Putamen (tissue), 1 donor: ENCODE measurements at places on chromosomes 12 and 14.
A peak's percentile ranks its signal among the peaks of the same experiment; 100 is the strongest.

GRCh38 chr12:96371138-96371789 is 29.0 kb downstream of the CDK17 start:
- DNase-seq, result no peak

- DNase-seq, result no peak
Measured at GRCh38 chr12:12024911-12025682, 45.6 kb upstream of the BCL2L14 start.

- no peak for DNase-seq
Measured at GRCh38 chr14:98226411-98226810, 1045.6 kb downstream of the BCL11B start.

- no peak for DNase-seq
Measured at GRCh38 chr12:2616763-2617162, 178.0 kb upstream of the FKBP4 start.

DNA sequence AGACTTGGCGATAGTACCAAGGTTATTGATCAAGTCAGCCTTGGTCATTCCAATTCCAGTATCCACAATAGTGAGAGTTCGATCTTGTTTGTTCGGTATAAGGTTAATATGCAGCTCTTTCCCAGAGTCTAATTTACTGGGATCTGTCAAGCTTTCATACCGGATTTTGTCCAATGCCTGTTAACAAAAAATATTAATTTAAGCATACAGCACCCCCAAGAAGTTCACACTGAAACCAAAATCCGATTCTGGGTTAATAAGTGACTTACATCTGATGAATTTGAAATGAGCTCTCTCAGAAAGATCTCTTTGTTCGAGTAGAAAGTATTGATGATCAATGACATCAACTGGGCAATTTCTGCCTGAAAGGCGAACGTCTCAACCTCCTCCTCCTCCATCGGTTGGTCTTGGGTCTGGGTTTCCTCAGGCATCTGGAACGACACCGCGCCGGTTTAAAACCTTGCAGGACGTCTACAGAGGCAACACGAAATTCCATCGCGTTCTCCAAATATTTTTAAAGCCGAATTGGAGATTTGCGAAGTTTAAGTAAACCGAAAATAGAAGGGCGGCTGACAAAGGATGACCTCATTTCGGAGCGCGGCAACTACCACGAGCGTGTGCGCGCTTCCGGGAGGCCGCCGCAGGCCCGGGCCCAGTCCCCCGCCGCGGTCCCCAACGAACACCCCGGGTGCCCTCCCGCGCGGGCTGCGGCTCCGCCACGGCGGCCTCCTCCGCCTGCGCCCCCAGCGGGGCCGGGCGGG is 716 bp downstream of the HSP90AA1 start:
- DNase-seq, result peak; percentile 49

- DNase-seq, result no peak
Measured at GRCh38 chr14:69355607-69356281, 42.4 kb downstream of the ERH start.

GRCh38 chr14:60652674-60653651 is 3.7 kb upstream of the SIX1 start:
- no peak for DNase-seq

DNA sequence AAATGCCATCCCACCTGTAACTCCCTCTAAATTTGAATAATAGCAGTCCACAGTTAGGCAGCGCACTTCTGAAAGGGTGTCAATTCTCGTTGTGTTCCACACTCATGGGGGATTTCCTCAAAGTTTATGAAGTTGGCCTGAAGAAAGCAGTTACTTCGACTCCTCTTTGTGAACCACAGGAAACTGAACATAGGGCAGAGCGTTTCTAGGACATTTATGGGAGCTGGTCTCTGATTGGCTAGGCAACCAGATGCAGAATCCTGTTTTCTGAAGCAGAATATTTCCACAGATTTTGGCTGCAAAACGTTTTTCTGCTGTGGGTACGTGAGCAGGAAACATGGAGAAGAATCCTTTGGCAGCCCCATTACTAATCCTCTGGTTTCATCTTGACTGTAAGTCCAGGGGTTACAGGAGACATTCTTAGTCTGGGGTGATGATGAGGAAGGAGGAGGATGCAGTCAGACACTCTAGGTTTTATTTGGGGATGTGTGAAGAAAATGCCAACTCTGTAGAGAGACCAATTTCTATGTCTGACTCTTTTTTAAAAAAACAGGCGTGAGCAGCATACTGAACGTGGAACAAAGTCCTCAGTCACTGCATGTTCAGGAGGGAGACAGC is 431.5 kb upstream of the OR4E1 start:
- no peak for DNase-seq

DNA sequence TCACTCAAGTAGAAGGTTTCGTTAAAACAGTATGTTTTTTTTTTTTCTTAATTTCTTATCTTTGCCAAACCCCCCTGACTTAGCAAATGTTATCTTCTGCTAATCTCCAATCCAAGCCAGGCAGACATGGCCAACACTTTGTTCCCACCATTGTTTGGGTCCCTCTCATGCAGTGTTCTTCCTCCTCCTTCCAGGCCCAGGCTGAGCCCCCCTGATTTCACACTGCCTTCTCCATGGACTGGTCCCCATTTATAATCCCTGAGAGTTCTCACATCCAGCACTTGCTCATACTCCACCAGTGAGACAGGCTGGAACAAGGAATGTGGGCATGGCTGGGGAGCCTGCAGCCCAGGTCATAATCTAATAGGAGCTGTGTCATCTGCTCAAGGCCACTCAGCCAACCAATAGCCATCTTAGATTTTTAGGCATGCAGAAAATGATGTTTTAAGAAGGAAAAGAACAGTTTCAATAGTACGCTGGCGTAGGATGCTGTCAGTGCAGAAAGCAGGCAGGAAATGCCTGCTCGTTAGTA is 238.4 kb upstream of the CCDC196 start:
- no peak for DNase-seq

DNA sequence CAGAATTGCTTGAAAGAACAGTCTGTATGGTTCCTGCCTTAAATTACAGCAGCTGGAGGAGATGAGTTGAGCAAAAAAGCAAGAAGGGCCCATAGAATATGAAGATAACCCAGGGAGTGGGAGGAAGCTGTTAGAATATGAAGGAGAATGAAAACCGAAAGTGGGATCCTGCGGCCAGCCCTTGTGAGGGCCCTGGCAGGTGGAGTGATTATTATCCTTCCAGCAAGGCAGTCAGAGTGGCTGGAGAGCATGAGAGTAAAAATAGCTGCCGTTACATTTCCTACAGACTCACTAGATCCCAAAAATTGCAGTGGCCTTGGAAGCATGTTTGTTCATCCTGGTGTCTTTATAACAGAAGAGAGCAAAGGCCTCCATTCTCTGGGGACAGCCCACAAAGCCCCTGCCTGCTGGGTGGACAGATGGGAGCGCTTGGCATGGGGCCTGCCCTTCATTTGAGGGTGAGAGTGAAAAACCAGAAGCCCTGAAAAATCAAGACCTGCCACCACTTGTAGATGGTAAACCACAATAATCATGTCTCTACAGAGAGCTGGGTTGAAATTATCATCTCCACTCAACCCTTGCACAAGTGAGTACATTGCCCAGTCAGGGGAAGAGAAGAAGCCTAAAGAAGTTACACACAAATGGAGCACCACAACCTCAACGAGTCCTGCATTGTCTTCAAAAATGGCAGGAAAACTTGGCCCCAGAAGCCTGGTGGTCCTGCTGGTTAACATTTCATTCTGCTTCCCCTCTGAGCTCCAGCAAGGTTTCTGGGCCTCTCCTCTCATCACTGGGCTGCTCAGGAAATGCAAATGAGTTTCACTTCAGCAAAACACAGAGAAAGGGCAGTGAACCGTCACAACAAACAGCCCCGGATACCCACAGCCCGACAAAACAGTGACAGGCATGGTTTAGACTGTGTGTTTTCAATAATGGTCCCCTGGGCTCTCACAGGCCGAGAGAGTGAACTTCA is 20.5 kb downstream of the ZDHHC22 start:
- no peak for DNase-seq

GRCh38 chr14:21210023-21210422 is 54.2 kb upstream of the OR5AU1 start:
- no peak for DNase-seq

DNA sequence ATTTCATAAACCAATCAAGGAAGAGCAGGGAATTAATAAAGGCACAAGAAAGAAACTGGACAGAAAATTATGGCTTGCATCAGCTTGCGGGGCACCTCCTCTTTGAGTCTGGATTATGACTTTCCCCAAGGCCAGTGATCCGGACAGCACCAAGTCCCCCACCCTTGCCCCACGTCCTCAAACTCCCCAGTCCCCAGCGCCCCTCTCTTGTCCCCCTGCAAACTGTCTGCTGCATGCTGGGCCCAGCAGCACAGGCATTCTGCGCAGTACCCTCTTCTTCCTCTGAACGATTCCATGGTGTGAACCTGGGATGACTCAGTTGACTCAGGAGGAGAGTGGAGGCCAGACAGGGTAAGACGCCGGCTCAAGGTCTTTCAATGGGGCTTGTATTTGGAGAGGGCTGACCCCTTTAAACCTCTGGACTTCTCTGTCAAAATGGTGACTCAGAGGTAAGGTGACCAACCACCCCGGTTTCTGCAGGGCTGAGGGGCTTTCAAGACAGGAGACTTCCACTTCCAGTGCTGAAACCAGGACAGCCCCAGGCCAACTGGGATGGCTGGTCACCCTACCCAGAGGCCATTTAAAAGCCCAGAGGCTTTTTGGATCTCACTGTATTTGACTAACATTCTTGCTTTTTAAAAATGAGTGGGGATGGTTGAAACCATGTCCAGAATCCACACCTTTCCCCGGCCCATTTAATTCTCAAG is 13.5 kb downstream of the C14orf132 start:
- no peak for DNase-seq

- DNase-seq, result no peak
Measured at GRCh38 chr14:100610511-100611217, 23.4 kb upstream of the BEGAIN start.

DNA sequence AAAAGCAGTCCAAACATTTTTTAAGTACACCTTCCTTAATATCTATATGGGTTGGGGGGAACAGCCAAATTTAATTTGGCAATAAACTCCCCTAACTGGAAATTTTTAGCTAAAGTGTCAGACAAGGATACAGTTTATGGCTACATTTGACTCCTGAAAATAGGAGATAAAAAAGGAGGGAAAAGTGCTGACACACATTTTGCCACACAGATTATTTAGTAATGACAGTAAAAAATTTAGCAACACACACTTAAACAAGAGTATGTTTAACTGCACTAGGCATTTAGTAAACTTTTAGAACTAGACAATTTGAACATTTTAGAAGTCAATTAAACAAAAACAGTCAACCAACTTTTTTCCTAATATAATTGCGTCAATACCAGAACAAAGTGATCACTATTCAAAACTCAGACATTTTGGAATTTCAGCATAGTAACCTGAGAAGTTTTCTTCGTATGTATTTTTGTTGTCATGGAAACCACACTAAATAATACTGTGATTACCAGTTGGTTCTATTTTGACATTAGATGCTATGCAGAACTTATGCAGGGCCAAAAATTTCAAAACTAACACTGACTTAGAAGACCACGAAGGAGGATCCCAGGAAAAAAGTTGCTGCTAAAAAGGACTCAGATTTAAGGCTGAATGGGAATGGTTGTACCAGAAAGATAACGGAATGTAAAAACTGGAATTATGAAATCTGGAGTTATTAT is 13.4 kb downstream of the GMFB start:
- DNase-seq, result no peak

DNA sequence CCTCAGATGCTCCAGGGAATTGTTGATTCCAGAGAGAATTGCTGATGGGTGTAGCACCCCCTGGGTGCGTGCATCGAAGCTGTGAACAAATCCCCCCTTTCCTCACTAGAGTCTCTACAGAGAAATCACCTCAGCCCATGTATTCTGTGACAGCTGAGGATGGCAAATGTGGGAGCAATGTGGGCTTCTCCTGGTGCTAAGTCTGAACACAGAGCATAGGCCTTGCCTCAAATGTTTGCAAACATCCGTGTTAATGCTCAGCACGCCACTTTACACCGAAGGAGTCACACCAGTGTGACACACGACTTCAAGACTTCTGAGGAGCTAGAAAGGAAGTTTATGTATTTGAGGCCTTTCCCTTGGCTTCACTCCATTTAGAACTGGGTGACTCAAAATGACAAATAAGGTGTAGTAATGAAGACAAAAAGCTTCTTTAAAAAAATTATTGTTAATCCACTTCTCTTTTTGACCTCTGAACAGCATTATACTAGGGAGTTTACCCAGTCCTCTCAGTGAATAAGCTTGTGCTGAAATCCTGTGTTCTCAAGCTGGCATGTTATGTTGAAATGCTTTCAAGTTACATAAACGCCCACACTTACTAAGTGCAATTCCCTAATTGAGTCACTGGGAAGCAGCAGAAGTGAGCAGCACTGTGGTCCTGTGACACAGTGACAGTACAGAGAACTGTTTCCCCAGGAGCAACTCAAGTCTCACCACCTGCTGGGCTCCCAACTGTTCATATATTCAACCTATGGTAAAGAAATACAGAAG is 92.9 kb downstream of the FAR2 start:
- DNase-seq, result peak; percentile 77

DNA sequence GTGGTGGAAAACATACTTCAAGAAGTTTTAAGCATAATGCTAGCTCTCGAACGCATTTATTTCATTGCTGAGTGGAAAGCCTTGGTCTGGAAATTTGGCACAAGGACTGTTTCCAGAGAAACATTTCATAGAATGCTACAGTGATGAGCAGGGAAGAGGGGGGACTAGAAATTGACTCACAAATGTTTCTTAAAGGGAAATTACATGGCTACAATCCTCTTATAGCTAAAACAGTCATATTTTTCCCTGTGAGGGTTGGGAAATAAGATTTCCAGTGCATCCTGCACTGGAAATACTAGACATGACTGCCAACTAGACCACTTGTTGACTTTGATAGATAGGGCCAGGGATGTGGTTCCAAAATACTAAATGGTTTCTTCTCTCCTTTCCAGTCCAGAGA is 197.3 kb upstream of the RGS6 start:
- no peak for DNase-seq

DNA sequence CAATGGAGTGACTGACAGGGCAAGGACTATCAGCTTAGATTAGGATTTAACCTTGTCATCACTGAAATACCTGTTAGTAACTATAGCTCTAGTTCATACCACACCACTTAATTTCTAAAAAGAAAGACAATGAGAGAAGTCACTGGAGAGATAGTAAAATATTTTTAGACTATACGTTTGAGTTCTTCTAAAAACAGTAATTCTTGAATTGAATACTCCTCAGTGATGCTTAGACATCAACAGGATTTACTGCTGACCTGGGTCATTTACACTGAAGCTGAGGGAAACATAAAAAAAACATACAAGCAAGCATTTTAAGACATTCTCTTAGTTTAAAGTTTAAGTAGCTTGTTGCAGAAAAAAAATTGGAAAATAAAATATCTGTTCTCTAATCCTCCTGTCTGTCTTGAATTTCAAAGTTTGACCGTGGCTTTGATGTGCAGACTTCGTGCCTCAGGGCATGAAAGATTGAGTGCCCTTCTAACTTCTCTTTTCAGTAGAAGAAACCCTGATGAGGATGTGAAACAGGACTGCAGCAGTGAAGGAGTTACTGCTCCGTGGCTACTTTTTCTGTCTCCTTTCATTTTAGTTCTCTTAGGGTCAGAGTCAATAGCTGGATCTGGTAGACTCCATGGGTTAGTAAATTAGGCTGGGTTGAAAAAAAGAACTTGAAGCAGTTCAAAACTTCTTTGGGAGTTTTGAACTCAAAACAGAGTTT is 172.2 kb downstream of the PTPRO start:
- no peak for DNase-seq
